ENCODE measurements at places on chromosomes 5 and 9.

DNA sequence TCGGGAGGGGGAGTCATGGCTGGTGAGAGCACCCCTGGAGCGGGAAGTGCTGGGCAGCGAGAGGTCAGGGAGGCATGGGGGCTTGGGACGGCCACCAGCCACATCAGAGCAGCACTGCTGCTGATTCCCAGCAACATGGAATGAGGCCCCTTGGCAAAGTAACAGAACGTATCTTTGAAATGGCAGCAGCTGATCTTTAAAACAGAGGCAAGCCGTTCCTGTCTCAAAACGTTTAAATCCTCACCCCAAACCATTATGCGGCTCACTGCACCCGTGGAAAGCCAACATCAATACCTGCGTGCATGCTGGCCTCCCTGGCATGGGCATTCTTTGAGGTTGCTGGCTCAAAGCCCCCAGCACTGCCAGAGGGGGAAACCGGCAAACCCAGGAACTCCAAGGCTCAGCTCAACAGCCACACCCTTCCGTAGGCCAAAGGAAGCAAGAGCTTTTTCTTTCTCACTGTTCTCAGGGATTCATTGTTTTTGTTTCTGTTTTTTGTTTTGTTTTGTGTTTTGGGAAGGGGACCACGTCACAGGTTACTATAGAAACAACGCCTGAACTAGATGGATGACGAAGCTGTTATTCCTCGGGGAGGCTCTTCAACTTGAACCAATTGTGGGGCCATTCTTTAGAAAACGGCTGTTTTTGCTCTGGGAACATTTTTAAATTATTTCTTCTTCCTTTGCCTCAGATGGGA lies 28.1 kb upstream of the OBP2B start:
- DNase-seq, result no peak

GRCh38 chr9:136686794-136687711 lies at the start of gene AGPAT2:
AGPAT2 (minus strand) TSS chr9:136687457; CDS start chr9:136687357, 100 bp downstream.
- DNase-seq, result peak; percentile 59

DNA sequence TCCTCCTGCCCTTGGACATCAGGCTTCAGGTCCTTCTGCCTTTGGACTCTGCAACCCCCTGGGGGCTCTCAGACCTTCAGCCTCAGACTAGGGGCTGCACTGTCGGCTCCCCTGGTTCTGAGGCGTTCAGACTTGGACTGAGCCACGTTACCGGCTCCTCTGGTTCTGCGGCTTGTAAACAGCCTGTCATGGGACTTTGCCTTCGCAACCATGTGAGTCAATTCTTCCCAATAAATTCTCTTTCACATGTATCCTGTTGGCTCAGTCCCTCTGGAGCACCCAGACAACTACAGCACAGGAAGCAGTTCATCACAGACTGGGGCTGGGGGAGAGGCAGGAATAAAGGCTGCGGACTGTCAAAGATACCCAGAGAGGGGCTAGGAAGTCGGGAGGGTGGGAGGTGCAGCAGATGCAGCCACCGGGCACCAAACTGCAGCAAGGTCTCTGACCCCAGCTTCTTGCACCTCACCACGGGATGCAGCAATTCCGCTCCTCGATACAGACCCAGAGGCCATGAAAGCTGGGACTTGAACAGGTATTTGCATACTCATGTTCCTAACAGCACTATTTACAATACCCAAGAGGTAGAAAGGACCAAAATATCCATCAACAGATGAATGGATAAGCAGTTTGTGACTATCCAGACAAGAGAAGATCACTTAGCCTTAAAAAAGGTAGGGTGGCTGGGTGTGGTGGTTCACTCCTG lies 100.8 kb downstream of the COL23A1 start:
- no peak for DNase-seq

DNA sequence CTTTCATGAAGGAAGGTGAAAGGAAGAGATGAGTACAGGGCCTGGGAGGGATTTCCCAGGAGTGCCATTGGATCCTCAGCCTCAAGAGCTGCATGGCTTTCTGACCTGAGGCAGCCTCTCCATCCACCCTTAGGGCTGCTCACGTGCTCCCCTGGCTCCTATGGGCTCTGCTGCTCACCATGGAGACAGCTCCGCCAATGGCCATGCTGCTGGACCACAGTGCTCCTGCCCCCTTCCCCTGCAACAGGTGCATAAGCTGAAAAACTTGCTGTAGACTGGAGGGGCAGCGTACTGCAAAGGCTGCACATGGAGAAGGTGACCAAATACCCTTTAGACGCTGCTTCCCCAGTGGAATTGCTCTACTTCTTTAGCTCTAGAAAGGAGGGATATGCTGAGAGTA lies 112.7 kb upstream of the PANK3 start:
- no peak for DNase-seq

GRCh38 chr5:139399501-139400121 lies 4.3 kb downstream of the SPATA24 start:
- DNase-seq, result no peak

GRCh38 chr9:92754091-92754745 lies 10.4 kb downstream of the BICD2 start:
- DNase-seq, result no peak

- peak; percentile 28 for DNase-seq
Observed at GRCh38 chr9:110832926-110833325, 164.3 kb downstream of the MUSK start.

DNA sequence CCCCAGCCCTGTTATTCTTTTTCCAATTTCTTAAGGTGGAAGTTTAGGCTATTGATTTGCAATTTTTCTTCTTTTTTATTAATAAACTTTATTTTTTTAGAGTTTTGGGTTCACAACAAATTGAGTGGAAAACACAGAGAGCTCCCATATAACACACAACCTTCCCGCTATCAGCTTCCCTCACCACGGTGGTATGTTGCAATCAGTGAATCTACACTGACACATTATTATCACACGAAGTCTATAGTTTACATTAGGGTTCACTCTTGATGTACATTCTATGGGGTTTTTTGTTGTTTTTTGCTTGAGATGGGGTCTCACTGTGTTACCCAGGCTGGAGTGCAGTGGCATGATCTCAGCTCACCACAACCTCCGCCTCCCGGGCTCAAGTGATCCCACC lies 4.8 kb upstream of the NFX1 start:
- no peak for DNase-seq

- peak; percentile 87 for DNase-seq
Observed at GRCh38 chr9:127568971-127569885, 42.8 kb upstream of the STXBP1 start.

DNA sequence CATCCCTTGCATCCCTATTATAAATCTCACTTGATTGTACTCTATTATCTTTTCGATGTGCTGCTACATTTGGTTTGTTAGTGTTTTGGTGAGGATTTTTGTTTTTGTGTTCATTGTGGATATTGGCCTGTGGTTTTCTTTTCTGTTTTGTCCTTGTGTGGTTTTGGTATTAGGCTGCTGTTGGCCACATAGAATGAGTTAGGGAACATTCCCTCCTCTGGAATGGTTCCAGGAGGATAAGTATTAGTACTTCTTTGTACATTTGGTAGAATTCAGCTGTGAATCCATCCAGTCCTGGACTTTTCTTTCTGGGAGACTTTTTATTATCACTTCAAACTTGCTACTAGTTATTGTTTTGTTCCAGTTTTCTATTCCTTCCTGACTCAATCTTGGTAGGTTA lies 287.2 kb downstream of the CWC27 start:
- DNase-seq, result no peak

GRCh38 chr5:54460181-54460919 lies 4.9 kb downstream of the HSPB3 start:
- peak; percentile 40 for DNase-seq

- peak; percentile 68 for DNase-seq
Observed at GRCh38 chr5:160269017-160269416, 39.7 kb downstream of the FABP6 start.

- DNase-seq, result peak; percentile 59
Observed at GRCh38 chr5:76175051-76175666, 92.0 kb downstream of the SV2C start.

DNA sequence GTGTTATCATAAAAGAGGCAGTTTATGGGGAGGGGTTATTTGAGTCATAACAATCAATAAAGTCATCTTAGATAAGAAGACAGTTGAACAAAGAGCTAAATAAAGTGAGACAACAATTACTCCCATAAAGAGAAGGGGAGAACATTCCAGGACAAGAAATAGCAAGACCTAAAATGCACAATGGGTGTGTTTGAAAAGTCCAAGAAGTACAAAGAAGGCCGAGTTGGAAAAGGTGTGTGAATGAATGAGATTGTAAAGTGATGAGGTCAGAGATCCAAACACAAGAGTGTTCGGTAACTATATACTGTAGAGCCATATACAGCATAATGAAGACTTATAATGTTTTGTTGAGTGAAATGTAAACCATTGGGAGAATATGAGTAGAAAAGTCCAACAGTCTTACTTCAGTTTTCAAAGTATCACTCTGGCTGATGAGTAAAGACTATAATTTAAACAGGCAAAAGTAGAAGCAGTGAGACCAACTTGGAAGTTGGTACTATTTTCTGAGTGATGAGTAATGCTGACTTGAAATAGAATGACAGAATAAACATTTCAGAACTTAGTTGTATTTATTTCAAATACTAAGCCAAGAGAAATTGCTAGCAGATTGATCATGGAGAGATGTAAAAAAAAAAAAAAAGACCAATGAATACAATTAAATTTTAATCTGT lies 868.7 kb upstream of the CDH9 start:
- peak; percentile 6 for DNase-seq

GRCh38 chr5:141874262-141874964 lies 3.8 kb downstream of the PCDH1 start:
- DNase-seq, result no peak

- no peak for DNase-seq
Observed at GRCh38 chr9:7827792-7828191, 28.2 kb upstream of the DMAC1 start.

GRCh38 chr9:83154821-83155220 lies 91.9 kb upstream of the RASEF start:
- DNase-seq, result no peak

- no peak for DNase-seq
Observed at GRCh38 chr5:1380910-1381309, 36.0 kb upstream of the CLPTM1L start.

DNA sequence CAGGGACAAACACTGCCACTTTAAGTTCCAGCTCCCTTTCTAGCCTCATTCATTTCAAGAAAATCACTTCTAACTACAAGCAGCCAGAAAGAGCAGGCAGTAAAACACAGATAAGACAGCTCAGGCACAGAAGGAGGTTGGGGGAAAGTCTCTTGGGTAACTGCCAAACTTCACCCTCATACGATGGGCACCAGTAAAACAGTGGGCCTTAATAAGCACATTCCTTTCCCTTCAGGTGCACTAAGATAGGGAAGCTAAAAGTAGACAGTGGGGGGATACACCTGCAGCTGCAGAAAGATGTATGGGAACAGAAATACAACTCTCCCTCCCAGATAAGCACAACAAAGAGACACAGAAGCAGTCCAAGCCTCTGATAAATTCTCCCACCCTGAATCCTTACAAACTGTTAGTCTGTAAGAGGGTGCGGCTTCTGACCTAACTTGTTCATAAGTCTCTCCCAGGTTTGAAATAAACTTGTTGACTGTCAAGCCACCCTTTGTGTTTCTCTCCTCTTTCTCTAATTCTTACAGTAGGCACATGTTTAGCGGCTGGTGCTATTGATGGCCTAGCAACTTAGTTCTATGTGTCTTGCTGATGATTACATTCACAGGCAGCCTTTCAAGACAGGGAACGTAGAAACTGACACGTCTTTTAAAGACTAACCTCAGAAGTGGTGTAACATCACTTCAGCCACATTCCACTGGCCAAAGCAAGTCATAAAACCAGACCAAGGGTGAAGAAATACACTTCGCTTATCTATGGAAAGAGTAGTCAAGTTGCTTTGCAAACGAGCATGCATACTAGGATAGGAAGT lies 6.8 kb upstream of the CKS2 start:
- DNase-seq, result no peak

- peak; percentile 37 for DNase-seq
Observed at GRCh38 chr9:17578911-17579793, at the start of gene SH3GL2. SH3GL2 (plus strand) TSS chr9:17579066.

- DNase-seq, result no peak
Observed at GRCh38 chr5:176527246-176528222, 9.7 kb downstream of the RNF44 start.

DNA sequence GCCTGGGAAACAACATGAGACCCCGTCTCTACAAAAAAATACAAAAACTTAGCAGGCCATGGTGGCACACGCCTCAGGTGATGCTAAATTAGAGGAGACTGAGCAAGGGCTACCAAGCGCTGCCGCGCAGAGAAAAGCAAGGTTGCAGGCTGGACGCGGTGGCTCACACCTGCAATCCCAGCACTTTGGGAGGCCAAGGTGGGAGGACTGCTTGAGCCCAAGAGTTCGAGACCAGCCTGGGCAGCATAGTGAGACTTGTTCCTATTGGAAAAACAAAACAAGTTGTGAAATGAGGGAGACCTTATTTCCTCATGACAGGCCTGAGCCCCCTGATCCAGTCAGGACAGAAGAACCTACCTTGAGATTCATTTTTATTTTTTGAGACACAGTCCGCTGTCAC lies 11.5 kb downstream of the RNF44 start:
- no peak for DNase-seq

DNA sequence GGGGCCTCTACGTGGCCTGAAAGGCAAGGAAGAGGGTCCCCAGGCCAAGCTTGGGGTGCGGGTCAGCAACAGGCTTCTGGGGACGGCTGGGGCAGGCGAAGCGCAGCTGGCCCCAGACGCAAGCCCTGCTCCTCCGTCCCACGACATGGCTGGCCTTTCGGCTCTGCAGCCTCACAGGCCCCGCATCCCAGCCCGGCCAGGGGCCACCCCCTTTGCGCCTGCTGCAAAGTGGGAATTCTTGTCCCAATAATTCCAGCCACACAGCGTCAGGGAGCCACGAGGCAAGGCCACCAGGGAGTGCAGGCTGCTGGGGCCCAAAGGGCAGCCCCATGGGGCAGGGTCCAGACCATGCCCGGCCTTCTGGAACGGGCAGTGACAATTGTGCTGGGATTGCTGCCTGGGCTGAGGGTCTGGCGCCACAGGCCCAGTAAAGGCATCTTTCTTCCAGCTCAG lies 1.1 kb upstream of the ENTPD2 start:
- DNase-seq, result no peak

- peak; percentile 4 for DNase-seq
Observed at GRCh38 chr9:7259544-7260241, 501.9 kb downstream of the KDM4C start.

- peak; percentile 58 for DNase-seq
Observed at GRCh38 chr5:53480416-53481158, at the start of gene FST. FST (plus strand) TSS chr5:53480629; CDS start chr5:53480792, 163 bp downstream.

GRCh38 chr5:15431923-15432322 lies 68.1 kb upstream of the FBXL7 start:
- DNase-seq, result no peak

GRCh38 chr5:107282061-107282460 lies 388.7 kb downstream of the EFNA5 start:
- peak; percentile 26 for DNase-seq

DNA sequence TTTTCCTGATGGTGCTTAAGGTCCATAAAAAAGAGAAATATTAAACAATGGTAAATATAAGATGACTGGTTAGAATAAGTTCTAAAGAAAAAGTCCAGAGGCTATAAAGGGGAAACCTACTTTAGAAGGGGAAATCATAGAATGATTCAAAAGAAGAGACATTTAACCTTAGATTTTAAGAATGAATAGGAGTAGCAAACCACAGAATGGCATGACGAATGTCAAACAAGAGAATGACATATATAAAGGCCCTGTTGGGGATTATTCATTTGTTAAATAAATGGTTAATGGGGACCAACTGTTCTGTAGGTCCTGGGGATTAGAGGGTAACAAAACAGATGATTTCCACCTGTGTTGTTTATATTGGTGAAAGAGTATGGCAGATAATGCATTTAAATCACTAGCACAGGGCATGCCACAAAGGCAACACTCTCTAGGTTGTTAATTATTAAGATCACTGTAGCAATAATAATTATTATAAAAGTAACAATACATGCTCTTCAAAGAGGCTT lies 495.2 kb upstream of the GRIA1 start:
- DNase-seq, result no peak

GRCh38 chr5:102713278-102713677 lies 41.8 kb upstream of the PAM start:
- no peak for DNase-seq

- peak; percentile 71 for DNase-seq
Observed at GRCh38 chr9:33750307-33750838, 45.0 kb upstream of the PRSS3 start.
